Central memory CD8-positive, alpha-beta T cell (primary cell): ENCODE measurements at places on chromosomes 6 and 20.

GRCh38 chr6:141677598-141678211, 455.0 kb upstream of the GJE1 start:
- H3K27me3 ChIP-seq: peaks cover 12% of the 10 kb centered on the region
- H3K36me3 ChIP-seq: no peaks in the 10 kb centered on the region
- no peaks in the 10 kb centered on the region for H3K4me1 ChIP-seq
- no peak overlapping the region for H3K4me3 ChIP-seq

DNA sequence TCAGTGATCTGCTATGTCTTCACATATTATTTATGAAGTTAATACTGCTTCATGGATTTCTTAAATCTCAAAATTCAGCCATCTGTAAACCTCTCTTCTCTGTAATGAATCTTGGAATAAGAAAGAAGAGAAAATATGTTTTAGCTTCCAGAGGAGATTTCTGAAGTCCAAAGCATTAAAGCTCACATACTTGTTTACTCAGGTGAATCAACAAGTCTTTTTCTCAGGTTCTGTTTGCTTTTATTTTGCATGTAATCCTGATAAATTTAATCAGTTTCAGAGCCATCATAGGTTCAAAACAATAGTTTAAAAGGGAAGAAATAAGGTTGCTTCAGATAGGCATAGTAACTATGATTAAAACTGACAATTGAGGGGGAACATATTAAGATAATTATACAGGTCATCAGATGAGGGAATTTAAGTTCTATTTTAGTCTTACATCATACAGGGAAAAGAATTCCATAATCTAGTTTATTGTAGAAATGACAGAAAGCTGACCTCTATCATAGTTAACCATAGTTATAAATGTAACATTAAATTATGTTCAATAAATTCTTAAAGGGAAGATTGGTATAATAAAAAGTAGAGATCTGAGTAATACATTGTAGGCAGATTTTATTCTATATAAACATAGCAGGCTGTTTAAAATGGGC, 716.2 kb downstream of the EYS start:
- no peaks in the 10 kb centered on the region for H3K4me1 ChIP-seq
- H3K36me3 ChIP-seq: no peaks in the 10 kb centered on the region
- no peak overlapping the region for H3K27ac ChIP-seq
- H3K27me3 ChIP-seq: no peaks in the 10 kb centered on the region
- no peak overlapping the region for H3K4me3 ChIP-seq
- no peak for DNase-seq

DNA sequence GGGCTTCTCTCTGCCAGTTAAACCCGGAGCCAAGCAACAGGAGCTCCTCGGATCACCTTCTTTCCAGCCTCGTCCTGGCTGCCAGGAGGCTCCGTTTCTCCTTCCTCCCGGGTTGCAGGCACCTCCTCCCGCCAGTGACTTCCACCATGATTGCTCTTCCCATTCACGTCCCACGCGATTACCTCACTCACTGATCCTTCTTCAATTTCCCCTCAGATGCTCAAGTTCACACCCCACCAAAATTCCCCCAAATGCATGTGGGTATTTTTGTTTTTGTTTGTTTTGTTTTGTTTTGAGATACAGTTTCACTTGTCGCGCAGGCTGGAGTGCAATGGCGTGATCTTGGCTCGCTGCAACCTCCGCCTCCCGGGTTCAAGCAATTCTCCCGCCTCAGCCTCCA, 25.1 kb downstream of the KCNQ2 start:
- peaks cover 16% of the 10 kb centered on the region for H3K36me3 ChIP-seq
- no peak overlapping the region for H3K27ac ChIP-seq
- H3K27me3 ChIP-seq: peaks cover 19% of the 10 kb centered on the region
- peaks cover 1% of the 10 kb centered on the region for H3K4me1 ChIP-seq

- no peak overlapping the region for H3K27ac ChIP-seq
- H3K27me3 ChIP-seq: no peaks in the 10 kb centered on the region
- no peak for DNase-seq
Observed at GRCh38 chr6:117200067-117200466, 65.3 kb upstream of the VGLL2 start.

GRCh38 chr20:6044115-6044514, 9.7 kb downstream of the LRRN4 start:
- no peaks in the 10 kb centered on the region for H3K4me1 ChIP-seq
- H3K4me3 ChIP-seq: no peak overlapping the region
- H3K27me3 ChIP-seq: no peaks in the 10 kb centered on the region
- peaks cover 11% of the 10 kb centered on the region for H3K36me3 ChIP-seq

GRCh38 chr6:134373993-134374392, 56.1 kb upstream of the SGK1 start:
- H3K4me1 ChIP-seq: no peaks in the 10 kb centered on the region
- H3K4me3 ChIP-seq: no peak overlapping the region
- H3K36me3 ChIP-seq: no peaks in the 10 kb centered on the region
- H3K27me3 ChIP-seq: no peaks in the 10 kb centered on the region

DNA sequence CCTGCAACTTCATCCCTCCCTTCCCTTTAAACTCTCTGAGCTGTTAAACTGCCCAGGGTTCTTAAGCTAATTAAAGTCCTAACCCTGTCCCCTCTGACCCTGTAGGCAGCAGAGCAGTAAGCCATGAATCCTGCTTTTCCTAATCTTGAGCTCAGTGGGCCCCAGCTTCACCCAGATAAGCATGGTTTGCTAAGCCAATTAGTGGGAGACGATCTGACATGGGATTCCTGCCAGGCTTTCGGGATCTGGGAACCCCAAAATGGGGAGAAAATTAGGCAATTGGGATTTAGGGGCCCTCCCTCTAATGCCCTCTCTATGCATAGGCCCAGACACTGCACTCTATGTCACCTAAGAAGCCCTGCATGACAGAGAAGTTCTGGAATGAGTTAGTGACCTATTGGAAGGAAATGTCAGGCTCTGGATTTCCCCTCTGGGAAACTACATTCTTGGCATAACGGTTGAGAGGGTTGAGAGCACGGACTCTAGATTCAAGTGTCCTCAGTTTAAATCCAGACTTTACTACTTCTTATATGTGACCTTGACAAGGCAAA, 4.6 kb downstream of the XKR7 start:
- no peak overlapping the region for H3K27ac ChIP-seq
- no peak for DNase-seq
- peaks cover 6% of the 10 kb centered on the region for H3K4me1 ChIP-seq
- peaks cover 4% of the 10 kb centered on the region for H3K36me3 ChIP-seq
- peaks cover 92% of the 10 kb centered on the region for H3K27me3 ChIP-seq

DNA sequence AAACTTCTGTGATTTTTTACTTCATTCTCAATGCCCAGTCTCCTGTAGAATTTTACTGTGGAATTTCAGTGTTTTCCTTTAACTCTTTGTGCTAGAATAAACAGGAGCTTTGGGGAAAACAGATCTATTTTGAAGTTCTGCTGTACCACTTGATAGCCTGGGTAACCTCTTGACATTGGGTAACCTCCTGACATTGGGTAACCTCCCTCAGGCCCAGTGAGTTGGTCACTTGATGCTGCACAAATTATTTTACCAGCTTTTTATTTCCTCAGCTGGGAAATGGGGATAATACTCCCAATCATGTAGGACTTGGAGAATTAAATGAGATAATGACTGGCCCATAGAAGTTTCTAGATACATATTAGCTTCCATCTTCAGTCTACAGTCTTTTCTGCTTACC, 137.3 kb upstream of the TOP1 start:
- no peak for DNase-seq
- no peak overlapping the region for H3K27ac ChIP-seq
- H3K27me3 ChIP-seq: peaks cover 4% of the 10 kb centered on the region
- peaks cover 5% of the 10 kb centered on the region for H3K4me1 ChIP-seq
- no peak overlapping the region for H3K4me3 ChIP-seq

- H3K36me3 ChIP-seq: peaks cover 1% of the 10 kb centered on the region
- H3K27ac ChIP-seq: peak overlapping the region; percentile 82
- DNase-seq: no peak
- peak overlapping the region; percentile 51 for H3K4me3 ChIP-seq
Observed at GRCh38 chr6:137233911-137234863, 15.0 kb upstream of the IFNGR1 start.

GRCh38 chr6:119043783-119044182, 34.7 kb downstream of the FAM184A start:
- no peak for DNase-seq
- no peaks in the 10 kb centered on the region for H3K4me1 ChIP-seq
- H3K36me3 ChIP-seq: no peaks in the 10 kb centered on the region
- peaks cover 10% of the 10 kb centered on the region for H3K27me3 ChIP-seq
- H3K4me3 ChIP-seq: no peak overlapping the region

DNA sequence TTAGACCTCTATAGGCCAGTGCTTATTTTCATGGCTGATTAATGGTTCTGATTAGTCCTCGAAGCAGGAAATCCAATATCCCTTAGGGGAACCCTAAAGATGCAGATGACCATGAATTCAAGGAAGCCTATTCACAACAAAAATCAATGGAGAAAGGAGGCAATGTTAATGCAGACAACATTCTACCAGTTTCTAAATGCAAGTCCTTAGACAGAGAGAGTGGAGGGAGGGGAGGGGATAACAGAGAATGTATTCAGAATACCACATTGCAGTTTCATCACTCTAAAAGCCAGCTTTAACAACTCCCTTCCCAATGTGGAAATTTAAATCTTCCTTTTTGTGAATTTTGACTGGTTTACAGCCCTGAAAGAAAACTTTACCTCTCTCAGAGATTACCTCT, 87.1 kb upstream of the POU3F2 start:
- no peak overlapping the region for H3K4me3 ChIP-seq
- no peak overlapping the region for H3K27ac ChIP-seq
- no peaks in the 10 kb centered on the region for H3K36me3 ChIP-seq
- no peaks in the 10 kb centered on the region for H3K4me1 ChIP-seq
- no peak for DNase-seq

DNA sequence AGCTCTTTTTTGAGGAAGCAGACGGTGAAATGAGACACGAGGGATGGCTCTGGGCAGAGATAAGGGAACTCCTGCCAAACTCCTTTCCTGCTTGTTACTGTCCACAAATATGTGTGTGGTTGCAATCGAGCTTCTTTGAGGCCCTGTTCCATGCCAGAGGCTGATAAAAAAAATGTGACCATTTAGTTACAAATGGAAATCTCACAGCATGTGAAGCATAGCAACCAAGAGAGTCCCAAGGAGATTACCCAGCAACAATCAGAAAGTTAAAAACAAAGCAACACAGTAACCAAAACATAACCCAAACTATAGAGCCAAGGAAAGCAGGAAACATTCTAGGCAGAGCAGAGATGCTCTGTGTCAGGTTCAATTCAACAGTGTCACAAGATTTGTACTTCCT, 35.4 kb upstream of the HMGN3 start:
- peaks cover 45% of the 10 kb centered on the region for H3K27me3 ChIP-seq
- H3K36me3 ChIP-seq: no peaks in the 10 kb centered on the region
- no peaks in the 10 kb centered on the region for H3K4me1 ChIP-seq
- no peak for DNase-seq

GRCh38 chr6:169230946-169231789, 22.5 kb downstream of the THBS2 start:
- H3K27ac ChIP-seq: no peak overlapping the region
- peaks cover 10% of the 10 kb centered on the region for H3K27me3 ChIP-seq
- peaks cover 2% of the 10 kb centered on the region for H3K36me3 ChIP-seq
- DNase-seq: no peak

DNA sequence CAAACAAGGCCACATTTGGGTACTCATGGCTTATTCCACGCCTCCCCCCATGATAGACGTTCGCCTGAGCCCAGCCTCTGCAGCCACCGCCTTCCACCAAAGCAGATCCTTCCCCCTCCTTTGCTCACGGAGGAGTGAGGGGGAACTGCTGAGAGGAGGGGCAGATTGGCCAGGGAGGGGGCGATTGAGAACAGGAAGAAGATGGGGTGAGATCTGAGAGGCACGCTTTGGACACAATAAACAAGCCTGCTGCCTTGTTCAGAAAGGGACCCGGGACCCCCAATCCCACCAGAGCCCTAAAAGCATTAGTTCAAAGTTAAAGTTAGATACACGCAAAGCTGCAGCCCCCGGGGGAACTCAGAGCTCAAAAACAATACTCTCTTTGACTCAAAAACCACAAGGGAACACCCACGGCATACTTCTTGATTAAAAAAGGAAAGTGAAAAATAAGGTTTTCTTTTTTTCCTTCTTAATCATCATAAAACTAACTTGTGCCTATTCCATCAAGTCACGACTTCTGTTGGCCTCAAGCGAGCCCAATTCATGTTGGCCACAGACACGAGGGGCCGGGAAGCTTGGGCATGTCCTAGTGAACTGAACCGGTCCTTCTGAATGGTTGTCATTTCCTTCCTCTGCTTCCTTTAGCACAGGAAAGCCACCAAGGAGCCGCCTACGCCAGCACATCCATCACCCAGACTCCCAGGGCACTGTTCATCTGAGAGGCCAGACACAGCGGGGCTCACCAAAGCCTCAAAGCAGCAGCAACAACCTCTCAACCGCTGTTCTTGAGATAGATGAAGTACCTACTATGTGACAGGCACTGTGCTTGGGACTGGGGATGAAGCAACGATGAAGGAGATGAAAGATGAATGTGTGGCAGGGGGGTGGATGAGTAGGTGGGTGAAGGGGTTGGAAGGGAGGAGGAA, 44.7 kb downstream of the NFATC2 start:
- peak overlapping the region; percentile 99 for H3K27ac ChIP-seq
- no peaks in the 10 kb centered on the region for H3K27me3 ChIP-seq
- peaks cover 97% of the 10 kb centered on the region for H3K4me1 ChIP-seq
- H3K4me3 ChIP-seq: peak overlapping the region; percentile 71
- DNase-seq: peak; percentile 41

- no peaks in the 10 kb centered on the region for H3K36me3 ChIP-seq
- no peaks in the 10 kb centered on the region for H3K4me1 ChIP-seq
- DNase-seq: no peak
- H3K27ac ChIP-seq: no peak overlapping the region
- H3K4me3 ChIP-seq: no peak overlapping the region
Observed at GRCh38 chr6:70277470-70277869, 25.4 kb downstream of the COL9A1 start.

DNA sequence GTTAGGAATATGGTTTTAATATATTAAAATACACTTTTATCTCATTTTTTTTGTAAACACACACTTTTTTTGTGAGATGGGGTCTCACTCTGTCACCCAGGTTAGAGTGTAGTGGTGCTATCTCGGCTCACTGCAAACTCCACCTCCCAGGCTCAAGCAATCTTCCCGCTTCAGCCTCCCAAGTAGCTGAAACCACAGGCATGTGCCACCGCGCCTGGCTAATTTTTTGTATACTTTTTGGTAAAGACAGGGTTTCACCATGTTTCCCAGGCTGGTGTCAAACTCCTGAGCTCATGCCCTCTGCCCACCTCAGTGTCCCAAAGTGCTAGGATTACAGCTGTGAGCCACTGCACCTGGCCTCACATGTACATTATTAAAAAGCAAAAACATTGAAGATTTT, 10.8 kb downstream of the IPCEF1 start:
- peaks cover 33% of the 10 kb centered on the region for H3K27me3 ChIP-seq
- H3K27ac ChIP-seq: no peak overlapping the region
- no peak overlapping the region for H3K4me3 ChIP-seq
- no peaks in the 10 kb centered on the region for H3K36me3 ChIP-seq
- no peaks in the 10 kb centered on the region for H3K4me1 ChIP-seq
- DNase-seq: no peak

GRCh38 chr6:80181352-80182081, 75.0 kb downstream of the BCKDHB start:
- DNase-seq: no peak
- H3K4me3 ChIP-seq: no peak overlapping the region
- H3K4me1 ChIP-seq: no peaks in the 10 kb centered on the region

GRCh38 chr6:22029171-22029570, 267.7 kb downstream of the PRL start:
- H3K4me3 ChIP-seq: no peak overlapping the region
- H3K27ac ChIP-seq: no peak overlapping the region
- H3K27me3 ChIP-seq: no peaks in the 10 kb centered on the region
- H3K4me1 ChIP-seq: no peaks in the 10 kb centered on the region
- DNase-seq: no peak
